ENCODE measurements at places on chromosomes 6 and 20.

- DNase-seq: no peak
Measured at GRCh38 chr6:75171567-75171966, 34.3 kb downstream of the COL12A1 start.

DNA sequence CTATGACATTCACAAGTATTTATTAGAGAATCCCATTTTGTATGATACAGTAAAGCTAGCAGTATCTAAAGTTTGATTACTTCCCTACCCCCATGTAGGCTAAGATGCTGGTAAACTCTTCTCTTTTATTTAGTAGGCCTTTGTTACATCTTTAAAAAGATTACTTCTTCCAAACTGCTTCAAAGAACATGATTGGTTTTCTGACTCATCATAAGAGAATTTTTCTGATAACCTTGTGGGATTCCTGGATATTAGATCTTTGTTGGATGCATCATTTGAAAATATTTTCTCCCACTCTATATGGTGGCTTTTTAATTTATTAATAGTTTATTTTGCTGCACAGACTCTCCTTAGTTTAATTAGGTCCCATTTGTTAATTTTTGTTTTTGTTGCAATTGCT is 898.3 kb upstream of the ADGRB3 start:
- no peak for DNase-seq

- no peak for DNase-seq
Measured at GRCh38 chr20:38599410-38599882, 2.2 kb upstream of the ARHGAP40 start.

GRCh38 chr6:139151425-139152087 is 16.7 kb downstream of the HECA start:
- no peak for DNase-seq

GRCh38 chr20:19000078-19000477 is 186.5 kb downstream of the SCP2D1 start:
- no peak for DNase-seq

GRCh38 chr6:28727559-28728211 is 196.1 kb downstream of the TRIM27 start:
- no peak for DNase-seq

DNA sequence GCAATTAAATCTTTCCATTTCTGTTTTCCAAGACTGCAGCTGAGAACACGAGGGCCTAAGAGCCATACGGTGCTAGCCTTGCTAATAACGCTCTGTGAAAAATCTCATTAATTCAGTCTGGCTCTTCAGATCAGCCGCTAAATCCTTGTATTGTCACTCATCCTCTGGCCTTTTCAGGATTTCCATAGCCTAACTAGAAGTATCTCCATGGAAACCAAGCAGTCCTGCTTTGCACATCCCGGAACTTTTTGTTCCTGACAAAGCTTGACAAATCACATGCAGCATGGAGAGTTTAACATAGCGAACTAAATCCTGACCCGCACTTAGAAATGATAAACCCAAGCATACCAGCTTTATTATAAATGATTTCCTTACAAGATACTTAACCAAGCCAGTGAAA is 383.7 kb downstream of the CD83 start:
- DNase-seq: no peak

DNA sequence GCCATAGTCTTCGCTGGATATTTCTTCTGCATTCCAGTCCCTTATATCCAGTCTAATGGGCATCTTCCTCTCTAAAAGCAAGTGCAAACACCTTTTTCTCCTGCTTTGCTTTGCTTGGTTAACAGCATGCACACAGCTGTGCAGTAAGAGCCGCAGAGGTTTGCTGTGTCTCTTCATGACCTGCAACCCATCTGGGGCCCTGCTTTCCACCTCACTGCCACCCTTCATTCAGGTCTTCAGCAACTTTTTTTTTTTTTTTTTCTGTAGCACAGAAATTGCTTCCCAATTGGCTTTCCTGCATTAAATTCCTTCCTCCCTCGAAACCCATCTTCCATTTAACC is 14.4 kb downstream of the NEDD9 start:
- no peak for DNase-seq

DNA sequence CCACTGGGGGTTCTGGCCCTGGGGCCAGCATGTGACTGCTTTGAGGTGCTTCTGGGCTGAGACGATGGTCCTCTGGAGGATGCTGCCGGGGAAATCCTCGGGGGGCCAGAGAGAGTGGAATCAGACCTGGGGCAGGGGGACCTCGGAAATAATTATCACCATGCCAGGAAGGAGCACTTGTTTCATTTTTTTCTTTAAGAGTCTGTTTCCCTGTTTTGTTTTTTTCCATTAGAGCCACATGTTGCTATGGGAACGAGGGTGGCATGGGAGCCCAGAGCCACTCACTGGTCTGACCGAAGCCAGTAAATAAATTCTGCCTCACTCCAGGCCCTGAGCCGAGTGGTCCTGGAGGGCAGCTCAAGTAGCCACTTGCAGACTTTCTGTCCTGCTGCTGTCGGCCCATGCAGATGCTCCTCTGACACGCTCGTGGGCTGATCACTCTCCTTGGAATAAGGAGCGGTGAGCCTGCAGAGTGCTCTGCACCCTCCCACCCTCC is 365.1 kb downstream of the ZFAND3 start:
- no peak for DNase-seq

GRCh38 chr6:150336708-150337107 is 32.1 kb upstream of the IYD start:
- DNase-seq: no peak

- no peak for DNase-seq
Measured at GRCh38 chr6:53514677-53515076, 30.2 kb downstream of the GCLC start.

GRCh38 chr6:38637756-38638155 is 2.0 kb downstream of the BTBD9 start:
- DNase-seq: no peak

GRCh38 chr20:9710685-9711084 is 128.2 kb downstream of the PAK5 start:
- no peak for DNase-seq

DNA sequence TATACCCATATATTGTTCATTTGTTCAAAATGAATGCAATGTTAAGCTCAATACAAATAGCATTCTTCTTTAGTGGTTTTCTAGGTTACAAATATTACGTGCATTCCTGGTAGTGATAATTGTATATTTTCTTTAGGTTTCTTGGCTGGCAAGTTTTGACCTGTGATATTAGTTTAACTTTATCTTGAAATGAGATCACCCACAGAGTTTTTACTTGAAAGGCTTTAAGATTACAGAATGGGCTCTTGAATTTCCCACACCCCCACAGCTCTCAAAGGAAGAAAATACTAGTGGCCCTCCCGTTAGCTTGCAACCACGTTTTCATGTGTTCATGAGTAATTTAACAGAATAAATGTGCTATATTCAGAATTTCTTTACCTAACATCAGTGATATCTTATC is 1315.5 kb upstream of the GJE1 start:
- DNase-seq: no peak

DNA sequence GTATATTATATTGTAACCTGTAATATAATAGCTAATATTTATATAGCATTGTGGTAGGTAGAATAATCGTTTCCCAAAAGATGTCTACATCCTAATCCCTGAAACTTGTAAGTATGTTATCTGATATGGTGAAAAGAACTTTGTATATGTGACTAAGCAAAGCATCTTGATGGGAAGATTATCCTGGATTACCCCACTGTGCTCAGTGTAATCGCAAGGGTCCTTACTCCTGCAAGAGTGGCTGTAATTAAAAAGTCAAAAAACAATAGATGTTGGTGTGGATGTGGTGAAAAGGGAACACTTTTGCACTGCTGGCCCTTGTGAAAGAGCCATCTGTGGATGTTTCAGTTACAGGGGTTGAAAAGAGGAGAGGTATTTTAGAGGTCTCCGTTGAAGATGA is 95.2 kb downstream of the EDN1 start:
- DNase-seq: no peak

- no peak for DNase-seq
Measured at GRCh38 chr6:57198926-57199636, 23.0 kb downstream of the RAB23 start.

GRCh38 chr6:87700397-87701343 is 1.4 kb downstream of the AKIRIN2 start:
- peak; percentile 21 for DNase-seq

- DNase-seq: no peak
Measured at GRCh38 chr6:148415511-148416260, 73.0 kb downstream of the SASH1 start.

GRCh38 chr6:93571346-93571745 is 152.0 kb upstream of the EPHA7 start:
- no peak for DNase-seq

GRCh38 chr6:25579902-25580495 is 72.0 kb upstream of the SCGN start:
- no peak for DNase-seq

GRCh38 chr6:104418125-104418524 is 441.6 kb downstream of the HACE1 start:
- no peak for DNase-seq

GRCh38 chr6:84764332-84765049 is at the start of gene TBX18:
TSS of gene TBX18 (minus strand) at chr6:84764598. CDS start at chr6:84764181, 417 bp downstream.
- DNase-seq: no peak

DNA sequence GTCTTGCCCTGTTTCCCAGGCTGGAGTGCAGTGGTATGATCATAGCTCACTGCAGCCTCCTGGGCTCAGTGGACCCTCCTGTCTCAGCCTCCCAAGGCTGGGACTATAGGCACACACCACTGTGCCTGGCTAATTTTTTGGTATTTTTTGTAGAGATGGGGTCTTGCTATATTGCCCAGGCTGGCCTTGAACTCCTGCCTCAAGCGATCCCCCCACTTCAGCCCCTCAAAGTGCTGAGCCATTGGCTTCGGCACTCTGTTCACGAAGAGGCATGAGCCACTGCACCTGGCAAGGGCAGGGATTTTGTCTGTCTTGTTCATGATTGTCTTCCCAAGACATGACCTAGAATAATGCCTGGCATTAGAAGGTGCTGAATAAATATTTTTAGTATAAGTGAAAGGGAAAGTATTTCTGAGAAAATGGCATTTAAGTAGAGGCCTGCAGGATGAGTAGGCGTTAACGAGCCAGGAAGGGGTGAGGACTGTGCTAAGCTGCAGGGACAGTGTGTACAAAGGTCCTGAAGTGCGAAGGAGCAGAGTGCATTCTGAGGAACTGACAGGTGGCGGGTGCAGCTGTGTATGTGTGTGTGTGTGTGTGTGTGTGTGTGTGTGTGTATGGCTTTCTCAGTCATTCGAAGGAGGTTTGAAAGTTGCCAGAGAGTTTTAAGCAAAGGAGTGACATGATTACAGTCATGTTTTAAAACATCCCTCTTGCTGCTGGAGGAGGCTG is 43.0 kb downstream of the VEGFA start:
- DNase-seq: no peak

DNA sequence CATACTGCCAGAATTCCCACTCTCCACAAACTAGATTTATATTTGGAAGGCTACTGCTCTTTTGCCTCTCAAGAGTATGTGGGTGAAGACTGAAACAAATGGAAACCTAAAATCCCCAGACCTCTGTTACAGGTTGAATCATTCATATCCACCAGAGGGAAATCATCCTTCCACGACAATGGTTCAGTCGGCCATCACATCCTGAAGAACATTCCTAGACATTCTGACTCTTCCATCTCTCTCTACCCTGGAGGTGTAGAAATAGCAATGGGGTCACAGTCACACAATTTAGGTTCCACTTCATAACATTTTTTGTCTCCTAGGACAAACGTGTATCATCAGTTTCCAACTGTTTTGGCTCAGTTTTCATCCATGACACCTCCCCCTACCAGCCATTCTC is 8.6 kb downstream of the GPX5 start:
- no peak for DNase-seq

GRCh38 chr20:63248835-63249591 is 5.2 kb downstream of the NKAIN4 start:
- no peak for DNase-seq

DNA sequence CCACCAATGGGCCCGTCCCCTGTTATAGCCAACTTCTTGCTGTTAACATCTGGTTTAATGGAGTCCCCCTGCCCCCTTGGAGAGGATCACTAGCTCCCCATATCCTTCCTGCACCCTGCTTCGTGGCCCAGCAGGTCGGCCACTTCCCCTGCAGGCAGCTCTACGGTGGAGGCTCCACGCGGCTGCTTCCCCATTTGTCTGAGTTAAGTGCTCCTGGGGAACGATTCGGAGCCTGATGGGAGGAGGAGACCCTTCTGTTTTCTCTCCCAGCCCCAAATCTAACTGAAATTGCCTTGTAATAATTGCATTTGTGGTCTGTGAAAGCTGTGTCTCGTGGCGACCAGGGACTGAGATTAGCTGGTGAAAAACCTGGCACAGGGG is 74.6 kb downstream of the SULF2 start:
- DNase-seq: no peak

- DNase-seq: no peak
Measured at GRCh38 chr6:42315991-42316970, 98.6 kb upstream of the MRPS10 start.

GRCh38 chr20:57224641-57225138 is 41.8 kb downstream of the BMP7 start:
- DNase-seq: no peak

DNA sequence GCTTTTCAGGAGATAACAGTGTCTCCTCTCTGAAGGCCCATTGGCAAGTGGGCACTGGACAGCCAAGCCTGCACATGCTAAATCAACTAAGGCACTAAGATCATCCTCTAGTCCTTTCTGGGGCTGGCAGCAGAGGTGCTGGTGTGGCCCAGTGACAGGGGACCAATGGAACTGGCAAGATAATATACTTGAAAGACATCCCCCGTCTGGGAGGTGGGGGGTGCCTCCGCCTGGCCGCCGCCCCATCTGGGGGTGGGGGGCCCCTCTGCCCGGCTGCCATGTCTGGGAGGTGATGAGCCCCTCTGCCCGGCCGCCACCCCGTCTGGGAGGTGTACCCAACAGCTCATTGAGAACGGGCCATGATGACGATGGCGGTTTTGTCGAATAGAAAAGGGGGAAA is 223.3 kb downstream of the UNC5CL start:
- DNase-seq: no peak

DNA sequence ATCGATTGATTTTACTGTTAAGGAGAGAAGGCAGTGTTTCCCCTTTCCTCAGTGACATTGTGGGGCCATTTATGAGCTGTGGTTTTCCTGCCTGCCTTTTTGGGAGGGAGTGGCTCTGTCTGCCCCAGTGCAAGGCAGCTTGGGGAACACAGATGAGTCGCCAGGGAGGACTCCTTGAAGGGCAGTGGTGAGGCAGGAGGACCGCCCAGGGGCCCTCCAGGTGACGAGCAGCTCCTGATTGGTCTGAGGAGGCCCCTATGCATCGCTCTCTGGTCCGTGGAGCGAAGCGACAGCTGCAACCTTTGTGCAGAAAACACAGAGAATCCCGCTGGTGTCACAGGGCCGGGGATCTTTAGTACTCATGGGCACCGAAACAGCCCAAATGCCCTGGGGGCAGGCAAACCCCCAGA is 100.3 kb downstream of the TMEM242 start:
- no peak for DNase-seq

GRCh38 chr6:142374965-142375733 is 73.3 kb downstream of the ADGRG6 start:
- DNase-seq: no peak

GRCh38 chr20:4022386-4023286 is 7.3 kb upstream of the RNF24 start:
- no peak for DNase-seq

DNA sequence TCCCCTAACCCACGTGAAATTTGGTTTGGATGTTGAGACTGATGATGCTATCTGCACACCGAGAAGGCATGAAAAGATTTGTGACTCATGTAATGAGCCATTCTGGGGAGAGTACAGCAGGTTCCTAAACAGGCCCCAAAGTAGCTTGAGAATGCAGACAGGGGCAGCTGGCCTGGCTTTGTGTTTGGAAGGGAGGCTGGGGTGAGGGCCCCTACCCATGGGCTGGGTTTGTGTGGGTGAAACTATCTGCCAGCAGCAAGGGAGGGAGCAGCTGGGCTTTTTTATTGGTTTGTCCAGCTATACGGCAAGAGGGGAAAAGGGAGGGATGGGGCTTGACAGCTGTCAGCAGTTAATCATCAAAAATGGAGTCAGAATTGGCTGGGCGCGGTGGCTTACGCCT is 87.0 kb upstream of the RNF24 start:
- DNase-seq: no peak
